Endothelial cell of coronary artery (primary cell): ENCODE measurements at places on chromosomes 7 and 10. TPM values are rescaled to one million over a fixed set of nuclear protein-coding genes. Genes with fewer than 3 reads are reported as not detected.

Gene DPCD
- total RNA-seq: 43.4 and 55.0 TPM in 2 replicates

Gene TPK1
- total RNA-seq: 8.3 and 11.1 TPM in 2 replicates

Gene CFAP43
- under 0.01 and 0.09 TPM in 2 replicates for total RNA-seq

Gene PLPP4
- 10.4 and 11.0 TPM in 2 replicates for total RNA-seq

Gene LAMB1
- total RNA-seq: 699 and 969 TPM in 2 replicates

Gene GATA3
- 0.09 and 0.19 TPM in 2 replicates for total RNA-seq

Gene XPNPEP1
- 159 and 180 TPM in 2 replicates for total RNA-seq

Gene PLXDC2
- total RNA-seq: under 0.01 and 2.4 TPM in 2 replicates

Gene MOGAT3
- total RNA-seq: not detected in 2 replicates

Gene RPEL1
- under 0.01 TPM in 1 of 2 replicates, not detected in the other for total RNA-seq

Gene ACSM6
- total RNA-seq: not detected in 2 replicates

Gene FAM241B
- 0.18 and 0.28 TPM in 2 replicates for total RNA-seq

Gene AKR1C8
- not detected in 2 replicates for total RNA-seq

Gene KCP
- total RNA-seq: not detected in 2 replicates

Gene CFAP58
- 0.56 and 0.63 TPM in 2 replicates for total RNA-seq

Gene ARMC3
- total RNA-seq: not detected in 2 replicates

Gene RASSF4
- total RNA-seq: 4.6 and 14.3 TPM in 2 replicates

Gene ANKRD61
- total RNA-seq: 0.09 and 0.18 TPM in 2 replicates

Gene TRIL
- under 0.01 and 0.09 TPM in 2 replicates for total RNA-seq

Gene ITGB8
- total RNA-seq: 6.7 and 7.1 TPM in 2 replicates

Gene SSC4D
- 0.36 and 0.47 TPM in 2 replicates for total RNA-seq

Gene ZNHIT1
- total RNA-seq: 94.3 and 111 TPM in 2 replicates

Gene KIAA1549
- 2.3 TPM in 2 replicates for total RNA-seq

Gene CPA2
- total RNA-seq: not detected in 2 replicates

Gene SPDYE6
- not detected in 2 replicates for total RNA-seq

Gene ERVW-1
- total RNA-seq: not detected in 2 replicates

Gene DOCK1
- total RNA-seq: 94.9 and 108 TPM in 2 replicates

Gene ASB4
- not detected in 2 replicates for total RNA-seq

Gene PON1
- not detected in 2 replicates for total RNA-seq

Gene GDF10
- total RNA-seq: not detected in 2 replicates

Gene BTAF1
- 29.6 and 44.0 TPM in 2 replicates for total RNA-seq

Gene DLX5
- total RNA-seq: not detected in 2 replicates
